ENCODE measurements at places on chromosomes 3 and 15.
A peak's percentile ranks its signal among the peaks of the same experiment; 100 is the strongest.

DNA sequence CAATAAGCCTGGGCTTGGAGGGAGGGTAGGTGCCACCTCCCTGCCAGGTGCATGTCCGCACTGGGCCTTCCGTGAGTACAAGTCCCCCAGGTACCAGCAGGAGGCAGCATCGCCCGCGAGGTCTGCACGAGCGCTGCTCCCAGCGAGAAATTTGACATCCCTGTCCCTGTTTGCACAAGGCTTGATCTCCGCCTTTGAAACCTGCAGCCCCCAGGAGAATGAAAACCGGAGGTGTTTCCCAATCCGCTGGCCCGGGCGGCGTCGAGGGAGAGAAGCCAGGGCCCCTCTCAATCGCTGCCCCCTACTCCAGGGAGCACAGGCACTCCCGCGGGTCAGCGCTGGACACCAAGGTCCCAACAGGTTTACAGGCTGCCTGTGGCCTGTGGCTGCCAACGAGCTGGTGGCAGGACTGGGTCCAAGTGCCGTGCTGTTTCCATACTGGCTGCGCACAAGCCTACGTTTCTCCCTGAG, 961 bp downstream of the HAPLN3 start:
- no peak for DNase-seq

DNA sequence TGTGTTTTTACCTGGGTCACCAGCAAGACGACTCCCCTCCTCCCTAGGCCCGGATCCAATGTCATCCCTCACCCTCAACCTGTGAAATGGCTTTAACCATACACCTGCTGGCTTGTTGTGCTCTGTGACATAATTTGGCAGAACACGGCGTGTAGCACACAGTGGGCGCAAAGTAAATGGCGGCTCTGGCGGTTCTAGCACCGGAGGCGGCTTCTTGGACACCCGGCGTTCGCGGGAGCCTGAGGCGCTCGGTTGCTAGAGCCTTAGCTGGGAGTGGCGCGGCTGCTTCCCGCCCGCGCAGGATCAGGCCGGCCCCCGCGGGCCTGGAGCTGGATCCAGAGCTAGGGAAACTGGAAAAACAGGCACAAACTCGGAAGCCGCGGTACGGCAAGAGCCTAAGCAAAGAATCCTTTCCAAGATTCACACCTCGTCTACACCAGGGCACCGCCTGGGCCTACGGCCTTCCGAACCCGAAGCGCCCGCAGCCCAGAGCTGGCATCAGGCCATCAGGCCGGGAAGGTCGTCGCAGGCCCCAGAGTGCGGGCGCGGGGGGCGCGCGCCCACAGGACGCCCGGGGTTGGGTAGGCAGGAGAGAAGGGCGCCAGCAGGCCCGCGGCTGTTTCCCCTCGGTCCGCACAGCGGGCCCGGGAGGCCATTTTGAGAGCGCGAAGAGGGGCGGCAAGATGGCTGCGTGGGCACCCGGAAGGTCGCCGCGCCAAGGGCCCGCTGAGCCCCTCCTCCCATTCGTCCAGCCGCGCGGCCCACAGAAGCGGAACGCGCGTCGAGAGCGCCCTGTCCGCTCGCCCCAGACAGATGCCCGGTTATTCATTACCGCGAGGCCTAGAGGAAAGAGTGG, 43.9 kb upstream of the POLG start:
- DNase-seq, result no peak

GRCh38 chr3:59472541-59472940, 422.7 kb upstream of the CFAP20DC start:
- no peak for DNase-seq

GRCh38 chr3:61565569-61565968, 4.2 kb downstream of the PTPRG start:
- no peak for DNase-seq

GRCh38 chr15:96369825-96370621, 39.5 kb downstream of the NR2F2 start:
- DNase-seq, result no peak

GRCh38 chr3:187827723-187828122, 82.5 kb upstream of the BCL6 start:
- no peak for DNase-seq

DNA sequence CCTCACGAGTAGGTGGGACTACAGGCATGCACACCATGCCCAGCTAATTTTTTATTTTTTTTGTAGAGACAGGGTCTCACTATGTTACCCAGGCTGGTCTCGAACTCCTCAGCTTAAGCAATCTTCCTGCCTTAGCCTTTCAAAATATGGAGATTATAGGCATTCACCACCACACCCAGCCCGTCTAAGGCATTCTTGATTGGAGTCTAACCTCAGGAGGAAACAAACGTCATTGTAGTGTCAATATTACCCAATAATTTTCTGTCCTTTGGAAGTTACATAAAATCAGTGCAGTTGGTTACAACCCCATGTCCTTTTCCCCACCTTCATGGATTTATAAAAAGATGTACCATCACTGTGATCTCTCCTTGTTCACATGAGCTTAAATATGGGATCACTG, 41.8 kb downstream of the TIMP4 start:
- DNase-seq, result no peak

DNA sequence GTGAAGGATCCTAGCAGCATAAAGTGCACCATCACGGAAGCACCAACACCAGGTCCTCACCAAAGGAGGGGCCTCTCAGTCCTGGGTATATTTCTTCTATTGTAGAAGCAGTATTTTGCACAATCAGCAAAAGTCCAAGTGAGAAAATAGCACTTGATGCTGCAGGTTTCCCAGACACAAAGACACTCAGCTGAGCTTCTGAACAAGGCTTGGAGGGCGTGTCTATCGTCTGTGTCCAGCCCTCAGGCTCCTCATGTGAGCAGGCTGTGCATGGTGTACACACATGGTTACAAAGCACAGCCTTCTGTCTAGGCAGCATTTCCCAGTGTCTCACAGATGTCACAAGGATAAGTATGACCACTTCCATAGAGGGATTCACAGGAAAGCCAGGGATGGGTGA, 98.3 kb upstream of the SPATA12 start:
- no peak for DNase-seq

- no peak for DNase-seq
Measured at GRCh38 chr15:93664213-93664956, 567.0 kb upstream of the MCTP2 start.

DNA sequence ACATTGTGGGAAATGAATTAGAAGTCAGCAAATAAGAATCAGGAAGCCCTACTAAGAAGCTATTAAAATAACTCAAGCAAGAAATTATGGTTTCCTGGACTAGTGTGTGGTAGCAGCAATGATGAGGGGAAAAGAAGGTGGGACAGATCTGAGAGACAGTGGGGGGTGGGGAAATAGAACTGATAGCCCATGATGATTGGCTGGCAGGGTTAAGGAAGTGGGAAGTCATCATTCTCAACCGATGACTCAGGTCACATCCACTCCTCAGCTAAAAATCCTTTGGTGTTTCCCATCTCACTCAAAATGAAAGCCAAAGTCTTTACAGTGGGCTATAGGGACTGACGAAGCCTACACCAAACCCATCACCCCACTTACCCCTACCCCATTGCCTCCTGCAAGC, 153.9 kb upstream of the ARHGEF26 start:
- no peak for DNase-seq

DNA sequence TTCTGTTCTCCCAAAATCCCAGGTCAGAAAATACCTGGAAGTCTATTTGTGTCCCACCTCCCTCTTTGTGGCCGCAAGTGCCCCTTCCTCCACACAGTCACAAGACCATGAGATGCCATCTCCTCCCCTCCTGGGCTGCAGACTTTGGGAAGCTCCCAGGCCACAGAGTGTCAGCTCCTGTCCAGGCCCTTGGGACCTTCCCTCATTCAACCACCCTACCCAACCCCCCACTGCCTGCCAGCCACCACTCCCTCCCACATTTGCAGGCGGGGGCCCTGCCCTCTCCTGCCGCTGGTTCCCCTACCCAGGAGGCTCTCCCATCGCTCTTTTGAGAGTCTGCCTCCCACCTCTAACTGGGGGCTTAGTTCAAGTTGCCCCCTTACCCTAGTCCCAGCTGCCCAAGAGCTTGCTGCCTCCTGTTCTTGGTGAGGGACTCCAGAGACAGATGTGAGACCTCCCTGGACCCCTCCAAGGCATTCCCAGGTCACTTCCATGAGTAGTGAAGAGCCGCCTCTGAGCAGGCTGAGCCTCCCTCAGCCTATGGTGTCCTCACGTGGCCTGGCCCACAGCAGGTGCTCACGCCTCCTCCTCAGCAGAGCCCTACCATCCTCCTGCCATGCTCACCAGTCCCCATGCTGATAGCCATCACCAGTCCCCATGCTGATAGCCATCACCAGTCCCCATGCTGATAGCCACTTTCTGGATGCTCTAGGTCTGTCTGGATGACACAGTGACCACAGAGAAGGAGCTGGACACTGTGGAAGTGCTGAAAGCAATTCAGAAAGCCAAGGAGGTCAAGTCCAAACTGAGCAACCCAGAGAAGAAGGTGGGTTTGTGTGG, 15.9 kb upstream of the STAB1 start:
- DNase-seq, result no peak

- DNase-seq, result no peak
Measured at GRCh38 chr3:158920371-158920770, 118.5 kb downstream of the MFSD1 start.

GRCh38 chr3:66439666-66440344, 61.0 kb downstream of the LRIG1 start:
- no peak for DNase-seq

DNA sequence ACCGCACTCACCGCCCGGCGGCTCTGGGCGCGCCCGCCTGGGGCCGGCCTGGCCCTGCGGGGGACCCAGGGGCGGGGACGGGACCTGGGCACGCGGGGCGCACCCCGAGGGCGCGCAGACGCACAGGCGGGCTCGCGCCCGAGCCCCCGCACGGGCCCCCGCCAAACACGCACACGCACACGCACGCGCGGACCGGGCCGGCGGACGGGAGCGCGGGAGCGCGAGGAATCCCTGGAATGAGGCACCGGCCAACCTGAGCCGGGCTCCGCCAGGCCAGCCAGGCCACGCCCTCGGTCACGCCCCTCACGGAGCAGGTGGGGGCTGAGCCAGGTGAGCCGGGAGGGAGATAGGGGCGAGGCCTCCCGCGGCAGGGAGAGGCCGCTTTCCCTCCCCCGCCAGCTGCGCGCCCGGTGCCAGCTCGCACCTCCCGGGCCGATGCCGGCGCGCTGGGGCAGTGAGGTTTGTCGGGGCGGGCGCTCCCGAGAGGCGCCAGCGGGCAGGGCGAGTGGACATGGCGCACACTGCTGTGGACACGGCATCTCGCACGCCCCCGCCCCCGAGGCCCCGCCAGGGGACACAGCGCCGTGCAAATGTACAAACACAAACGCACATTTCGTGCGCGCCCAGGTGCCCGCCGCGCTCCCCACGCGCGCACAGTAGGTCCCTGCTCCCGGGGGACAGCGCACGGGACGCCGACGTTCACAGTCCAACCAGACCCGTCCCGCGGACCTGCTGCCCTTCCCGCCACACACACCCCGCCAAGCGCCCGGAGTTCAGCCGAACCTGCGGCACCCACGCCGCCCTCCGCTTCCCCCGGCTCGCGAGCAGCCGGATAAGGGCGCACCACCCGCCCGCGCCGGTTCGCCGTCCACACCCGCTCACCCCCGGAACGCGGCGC, 75.9 kb upstream of the VGLL4 start:
- DNase-seq, result no peak

DNA sequence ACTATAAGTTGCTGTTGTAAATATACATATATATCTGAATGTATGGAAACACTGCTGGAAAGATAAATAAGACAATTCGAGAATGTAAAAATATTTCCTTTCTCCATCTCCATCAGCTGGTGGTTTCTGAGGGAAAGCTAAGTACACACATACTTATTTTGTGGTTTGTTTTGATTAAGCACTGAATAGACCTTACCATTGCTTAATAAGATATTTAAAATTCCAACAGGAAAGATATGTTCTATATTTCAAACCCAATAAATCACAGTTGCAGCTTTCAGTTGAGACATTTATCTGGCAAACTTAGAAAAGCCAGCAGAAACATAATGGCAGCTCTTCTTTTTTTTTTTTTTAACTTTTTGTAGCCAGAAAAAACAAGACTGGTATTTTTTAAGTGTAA, 160.4 kb downstream of the VGLL3 start:
- DNase-seq, result peak; percentile 21

DNA sequence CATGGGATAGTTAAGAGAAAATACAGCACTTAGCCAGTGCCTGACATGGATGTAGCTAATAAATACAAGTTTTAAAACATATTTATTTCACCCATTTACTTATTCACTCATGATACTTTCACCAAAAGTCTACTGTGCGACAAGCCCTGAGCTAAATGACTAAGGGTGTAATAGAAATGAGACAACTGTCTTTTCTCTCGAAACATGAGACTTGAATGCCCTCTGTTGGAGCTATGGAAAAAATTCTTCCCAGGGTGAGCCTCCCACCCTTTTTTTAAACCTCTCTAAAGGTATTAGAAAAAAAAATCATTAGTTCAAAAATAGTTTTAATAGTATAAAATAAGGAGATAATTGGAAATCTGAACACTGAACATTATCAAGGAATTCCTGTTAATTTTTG, 24.3 kb upstream of the RPL14 start:
- DNase-seq, result no peak

DNA sequence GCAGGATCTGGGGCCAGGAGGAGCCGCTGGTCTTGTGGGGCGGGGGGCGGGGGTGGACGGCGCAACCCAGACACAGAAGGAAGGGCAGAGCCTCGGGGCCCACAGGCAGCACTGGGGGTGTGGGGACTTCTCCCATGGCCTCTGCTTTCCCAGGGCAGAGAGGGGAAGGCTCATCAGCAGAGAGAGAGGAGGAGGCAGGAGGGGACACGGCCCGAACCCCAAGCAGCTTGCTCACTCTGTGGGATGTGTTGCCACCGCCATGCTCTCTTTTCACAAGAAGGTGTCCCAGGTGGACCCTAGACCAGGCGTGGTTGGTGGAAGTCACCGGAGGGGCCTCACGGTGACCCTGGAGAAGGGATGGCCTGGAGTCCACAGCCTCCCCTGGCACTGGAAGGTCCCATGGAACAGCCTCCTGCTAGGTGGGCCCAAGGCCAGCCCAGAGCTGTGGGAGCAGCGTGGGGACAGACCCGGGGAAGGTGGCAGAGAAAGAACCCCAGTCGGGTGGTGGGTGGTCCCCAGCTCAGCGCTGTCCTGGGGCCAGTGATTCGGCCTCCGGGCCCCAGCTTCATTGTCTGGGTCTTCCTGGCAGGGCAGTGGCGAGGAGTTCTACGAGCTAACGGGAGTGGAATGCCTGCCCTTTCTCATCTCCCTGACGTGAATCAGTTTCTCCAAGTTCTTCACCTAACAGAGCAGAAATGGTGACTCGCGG, 46.8 kb upstream of the PCSK6 start:
- no peak for DNase-seq
